ENCODE measurements at places on chromosomes 11 and 22.

GRCh38 chr22:30297991-30298701 is 8.8 kb upstream of the CASTOR1 start:
- DNase-seq = no peak

GRCh38 chr22:32073823-32074380 is 30.8 kb downstream of the SLC5A1 start:
- no peak for DNase-seq

DNA sequence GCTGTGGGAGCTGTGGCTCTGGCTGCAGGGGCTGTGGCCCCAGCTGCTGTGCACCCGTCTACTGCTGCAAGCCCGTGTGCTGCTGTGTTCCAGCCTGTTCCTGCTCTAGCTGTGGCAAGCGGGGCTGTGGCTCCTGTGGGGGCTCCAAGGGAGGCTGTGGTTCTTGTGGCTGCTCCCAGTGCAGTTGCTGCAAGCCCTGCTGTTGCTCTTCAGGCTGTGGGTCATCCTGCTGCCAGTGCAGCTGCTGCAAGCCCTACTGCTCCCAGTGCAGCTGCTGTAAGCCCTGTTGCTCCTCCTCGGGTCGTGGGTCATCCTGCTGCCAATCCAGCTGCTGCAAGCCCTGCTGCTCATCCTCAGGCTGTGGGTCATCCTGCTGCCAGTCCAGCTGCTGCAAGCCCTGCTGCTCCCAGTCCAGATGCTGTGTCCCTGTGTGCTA is 514 bp downstream of the KRTAP5-9 start:
- DNase-seq = no peak

DNA sequence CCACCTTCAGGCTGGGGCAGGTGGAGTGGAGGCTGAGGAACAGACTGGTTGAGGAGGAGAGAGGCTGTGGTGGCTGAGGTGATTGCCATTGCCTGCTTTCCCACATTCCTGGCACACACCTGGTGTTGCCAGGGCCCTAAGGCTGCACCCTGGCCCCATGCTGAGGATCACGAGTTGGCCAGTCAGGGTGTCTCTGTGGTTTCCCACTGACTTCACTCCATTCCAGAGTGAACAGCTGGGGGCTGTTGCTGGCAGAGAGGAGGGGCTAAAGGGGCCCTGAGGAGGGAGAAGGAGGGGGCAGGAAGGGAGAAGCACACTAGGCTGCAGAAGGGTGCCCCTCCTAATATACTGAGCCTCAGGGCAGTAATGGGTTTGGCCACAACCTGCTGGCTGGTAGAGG is 1.8 kb downstream of the TMEM86A start:
- no peak for DNase-seq

GRCh38 chr11:29135504-29135903 is 881.3 kb downstream of the KCNA4 start:
- DNase-seq = no peak

DNA sequence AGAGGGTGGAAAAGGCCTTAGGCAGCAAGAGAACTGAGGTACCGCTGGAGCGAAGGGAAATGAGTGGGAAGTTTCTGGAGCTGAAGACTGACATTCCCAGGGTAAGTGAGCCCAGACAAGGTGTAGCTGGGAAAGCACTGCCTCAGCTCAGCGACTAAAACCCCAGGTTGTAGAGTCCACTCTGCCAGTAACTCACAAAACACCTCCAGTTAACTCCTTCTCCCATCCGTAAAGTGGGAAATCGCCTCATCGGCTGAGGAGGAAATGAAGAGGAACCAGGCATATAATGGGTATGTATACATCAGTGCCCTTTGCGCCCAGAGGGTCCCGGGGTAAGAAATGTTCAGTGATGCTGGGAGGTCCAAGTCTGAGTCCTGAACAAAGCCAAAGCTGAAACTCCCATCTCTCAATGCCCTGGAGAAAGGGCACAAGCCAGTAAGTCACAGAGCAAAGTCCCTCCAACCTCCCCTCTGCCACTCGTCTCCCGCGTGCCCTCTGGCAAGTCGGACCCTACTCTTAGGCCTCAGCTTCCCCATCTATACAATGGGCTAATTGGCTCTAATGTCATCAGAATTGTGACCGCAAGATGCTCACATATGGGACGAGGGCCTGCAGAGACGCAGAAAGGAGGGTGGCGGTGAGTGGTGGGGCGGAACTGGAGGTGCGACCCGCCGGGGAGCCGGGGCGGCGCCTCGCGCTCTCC is 588 bp downstream of the VPS37C start:
- peak; percentile 6 for DNase-seq

DNA sequence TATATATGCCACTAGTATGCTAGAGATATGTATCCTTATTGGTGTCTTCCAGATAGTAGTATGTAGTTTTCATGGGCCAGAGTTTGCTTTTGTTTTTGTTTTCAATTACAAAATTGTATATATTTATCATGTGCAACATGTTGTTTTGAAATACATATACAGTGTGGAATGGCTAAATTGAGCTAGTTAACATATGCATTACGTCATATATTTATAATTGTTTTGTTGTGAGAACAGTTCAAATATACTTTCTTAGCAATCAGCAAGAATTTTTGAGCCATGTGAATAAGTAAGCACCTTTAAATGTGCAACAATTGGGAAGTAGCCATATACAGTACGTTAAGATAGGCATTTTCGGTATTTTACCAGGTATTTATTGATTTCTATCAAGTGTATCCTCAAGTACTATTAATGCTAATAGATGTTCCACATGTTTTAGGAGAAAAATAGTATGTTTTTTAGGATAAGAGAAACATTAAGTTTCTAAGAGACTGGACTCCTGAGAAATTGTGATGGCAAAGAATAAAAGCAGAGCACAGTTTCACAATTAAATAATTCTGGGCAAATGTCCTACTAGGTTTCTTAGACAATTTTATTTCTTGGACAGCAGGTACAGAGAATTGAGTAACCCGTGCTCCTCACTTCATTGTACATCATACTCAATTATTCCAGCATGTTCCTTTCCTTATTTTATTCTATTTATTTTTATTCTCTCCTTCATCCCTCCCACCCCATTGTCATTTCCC is 60.5 kb upstream of the SLC5A12 start:
- no peak for DNase-seq

GRCh38 chr22:35921777-35922176 is 106.8 kb downstream of the RBFOX2 start:
- DNase-seq = no peak

DNA sequence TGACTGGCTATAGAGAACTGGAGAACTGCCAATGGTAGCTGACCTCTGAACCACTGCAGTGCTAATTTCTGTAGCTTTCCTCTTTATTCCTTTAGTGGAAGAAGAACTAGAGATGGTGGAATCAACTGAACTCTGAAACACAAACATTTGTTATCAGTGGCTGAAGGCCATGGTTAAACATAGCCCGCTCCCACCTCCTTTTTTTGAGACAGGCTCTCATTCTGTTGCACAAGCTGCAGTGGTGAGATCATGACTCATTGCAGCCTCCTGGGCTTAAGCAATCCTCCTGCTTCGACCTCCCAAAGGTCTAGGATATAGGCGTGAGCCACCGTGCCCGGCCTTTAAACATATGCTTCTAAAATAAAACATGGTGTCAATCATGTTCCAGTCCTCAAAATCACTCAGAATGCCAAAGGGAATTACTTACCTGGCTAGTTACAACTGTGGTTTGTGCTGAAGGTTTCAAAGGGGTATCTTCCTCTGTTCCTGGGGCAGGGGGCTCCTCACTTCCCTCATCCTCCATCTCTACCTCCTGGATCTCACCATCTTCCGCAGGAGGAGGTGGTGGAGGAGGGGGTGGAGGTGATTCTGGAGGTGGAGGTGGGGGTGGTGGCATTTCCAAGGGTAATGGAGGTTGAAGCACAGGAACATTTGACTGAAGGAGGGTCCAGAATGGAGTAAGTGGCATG is 9.0 kb upstream of the AGBL2 start:
- DNase-seq = no peak

DNA sequence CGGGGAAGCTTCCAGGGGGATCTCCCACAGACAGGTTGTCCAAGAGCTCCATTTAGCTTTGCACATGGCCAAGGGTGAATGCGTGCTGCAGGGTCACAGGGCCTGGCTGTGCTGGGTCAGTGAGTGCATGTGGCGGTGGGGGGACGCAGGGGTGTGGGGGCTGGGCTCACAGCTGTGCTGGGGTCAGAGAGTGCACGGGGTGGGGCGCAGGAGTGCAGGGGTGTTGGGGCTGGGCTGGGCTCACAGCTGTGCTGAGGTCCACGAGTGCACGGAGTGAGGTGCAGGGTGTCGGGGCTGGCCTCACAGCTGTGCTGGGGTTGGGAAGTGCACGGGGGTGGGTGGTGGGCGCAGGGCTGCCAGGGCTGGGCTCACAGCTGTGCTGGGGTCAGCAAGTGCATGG is 557.7 kb downstream of the BRD1 start:
- no peak for DNase-seq

DNA sequence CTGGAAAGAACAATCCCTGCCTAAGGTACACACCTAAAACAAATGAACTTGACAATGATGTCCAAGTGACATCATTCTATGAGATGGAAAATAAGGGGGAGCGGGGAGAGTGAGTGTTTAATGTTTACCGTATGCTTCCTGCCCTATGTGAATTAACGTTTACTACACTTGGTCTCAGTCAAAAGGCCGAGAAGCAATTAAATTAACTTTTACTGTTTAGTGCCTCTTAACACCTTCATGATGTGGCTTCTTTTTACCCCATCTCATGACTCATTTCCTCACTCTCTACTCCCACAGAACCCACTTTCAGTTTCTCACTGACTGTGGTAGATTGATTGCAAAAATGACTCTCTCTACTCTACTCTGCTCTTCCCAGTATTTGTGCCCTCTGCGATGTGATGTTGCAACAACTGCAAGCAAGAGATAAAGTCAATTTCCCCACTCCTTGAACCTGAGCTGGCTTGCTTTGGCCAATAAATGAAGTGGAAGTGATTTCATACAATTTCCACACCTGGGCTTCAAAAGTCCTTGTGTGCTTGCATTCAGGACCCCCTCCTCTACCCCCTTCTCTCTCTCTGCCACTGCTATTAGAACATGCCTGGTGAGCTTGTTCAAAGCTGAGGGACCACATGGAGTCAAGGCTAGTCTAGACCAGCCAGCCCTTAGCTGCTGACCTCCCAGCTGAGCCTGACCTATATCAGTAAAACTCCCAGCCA is 11.6 kb upstream of the ALKBH3 start:
- peak; percentile 3 for DNase-seq

DNA sequence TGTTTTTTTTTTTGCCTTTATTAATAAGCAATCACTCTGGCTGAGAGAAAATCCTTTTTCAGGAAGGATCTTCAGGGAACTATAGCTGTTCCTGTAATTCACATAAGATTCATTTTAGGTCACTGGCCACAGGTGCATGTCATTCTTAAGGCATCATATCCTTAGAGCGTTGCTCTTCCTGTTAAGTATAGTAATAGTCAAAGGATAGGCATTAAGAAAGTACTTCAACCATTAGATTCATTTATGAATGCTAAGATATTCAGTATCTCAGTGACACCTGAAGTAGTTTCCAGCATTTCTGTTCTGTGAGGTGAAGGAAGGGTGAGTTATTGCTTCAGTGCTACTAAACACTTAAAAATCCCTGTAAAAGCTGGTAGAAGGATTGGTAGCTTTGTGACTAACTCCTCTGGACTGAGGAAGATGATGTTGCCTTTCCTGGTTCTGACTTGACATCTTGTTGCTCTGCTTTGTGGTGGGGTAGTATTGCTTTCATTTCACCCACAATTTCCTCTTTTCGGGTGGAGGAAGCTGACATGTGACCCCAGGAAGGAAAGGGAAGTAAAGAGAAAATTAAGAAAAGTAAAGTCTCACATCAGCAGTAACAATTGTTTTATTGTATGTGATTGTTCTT is 34.7 kb downstream of the RNF169 start:
- no peak for DNase-seq

DNA sequence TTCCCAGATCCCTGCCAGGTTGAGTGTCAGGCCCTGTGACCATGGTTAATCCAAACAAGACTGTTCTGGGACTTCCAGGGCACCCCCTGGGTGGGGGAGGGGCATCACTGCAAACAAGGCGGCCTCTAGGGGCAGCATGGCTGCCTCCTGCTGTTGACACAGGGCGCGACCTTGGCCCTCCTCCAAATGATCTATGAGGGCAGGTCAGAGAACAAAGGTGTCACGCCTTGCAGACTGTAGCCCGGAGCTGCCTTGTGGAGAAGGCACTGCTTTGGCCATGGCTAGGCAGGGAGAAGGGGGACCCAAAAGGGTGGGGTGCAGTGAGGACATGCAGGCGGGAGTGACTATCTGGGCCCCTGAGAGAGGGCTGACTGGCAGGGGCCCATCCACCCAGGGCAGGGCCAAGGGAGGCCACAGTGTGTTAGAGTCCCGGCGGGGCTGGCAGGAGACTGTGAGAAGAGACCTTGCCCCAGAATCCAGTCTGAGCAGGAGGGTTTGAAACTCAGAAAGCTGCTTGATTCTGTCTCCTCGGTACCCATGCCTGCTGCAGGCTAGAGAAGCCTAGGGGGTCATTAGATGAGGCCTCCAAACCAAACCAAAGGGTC is 35.6 kb downstream of the KCNC1 start:
- no peak for DNase-seq

DNA sequence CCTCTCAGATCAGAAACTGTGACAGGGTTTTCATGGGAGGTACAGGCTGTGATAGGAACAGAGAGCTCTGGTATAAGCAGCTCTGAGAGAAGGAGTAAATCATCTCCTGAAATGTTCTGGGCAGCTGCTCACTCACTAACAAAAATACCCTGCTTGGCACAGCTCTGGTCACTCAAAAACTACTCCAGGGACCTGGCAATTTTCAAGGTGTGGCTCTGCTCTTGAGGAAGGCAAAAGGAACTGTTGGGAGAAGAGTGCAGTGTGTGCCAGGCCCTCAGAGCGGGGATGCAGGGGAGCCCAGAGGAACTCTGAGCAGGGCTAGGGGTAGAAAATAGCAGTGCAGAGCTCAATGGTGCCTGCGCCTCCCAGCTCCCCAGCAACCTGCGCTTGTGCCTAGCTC is 180.5 kb upstream of the ZBED5 start:
- no peak for DNase-seq
